ENCODE measurements at places on chromosomes 1 and 21.

- H3K27ac ChIP-seq: peak overlapping the region; percentile 57
- H3K4me1 ChIP-seq: peaks cover 45% of the 10 kb centered on the region
- no peaks in the 10 kb centered on the region for H3K27me3 ChIP-seq
- peaks cover 2% of the 10 kb centered on the region for H3K36me3 ChIP-seq
Observed at GRCh38 chr1:151837197-151837596, 2.4 kb downstream of the C2CD4D start.

DNA sequence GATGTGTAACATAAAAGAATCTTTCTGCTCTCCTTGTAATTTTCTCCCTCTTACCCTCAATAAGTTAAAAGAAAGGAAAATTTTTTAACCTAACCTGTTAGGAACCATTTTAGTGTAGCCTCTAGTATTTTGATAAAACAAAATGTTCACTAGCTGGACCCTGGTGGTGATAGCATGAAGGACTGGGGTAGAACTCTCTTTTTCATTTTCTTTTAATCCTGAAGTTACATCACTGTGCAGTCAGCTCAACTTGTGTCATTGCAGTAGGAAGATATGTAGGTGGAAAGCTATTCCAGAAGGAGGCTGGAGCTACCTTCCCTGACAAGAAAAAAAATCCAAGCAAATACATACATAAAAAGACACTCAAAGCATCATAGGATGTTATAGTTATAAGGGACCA lies 39.3 kb downstream of the NFIA start:
- no peaks in the 10 kb centered on the region for H3K4me1 ChIP-seq
- H3K27me3 ChIP-seq: no peaks in the 10 kb centered on the region
- no peak for DNase-seq
- H3K4me3 ChIP-seq: no peak overlapping the region
- H3K36me3 ChIP-seq: no peaks in the 10 kb centered on the region
- no peak overlapping the region for H3K27ac ChIP-seq

DNA sequence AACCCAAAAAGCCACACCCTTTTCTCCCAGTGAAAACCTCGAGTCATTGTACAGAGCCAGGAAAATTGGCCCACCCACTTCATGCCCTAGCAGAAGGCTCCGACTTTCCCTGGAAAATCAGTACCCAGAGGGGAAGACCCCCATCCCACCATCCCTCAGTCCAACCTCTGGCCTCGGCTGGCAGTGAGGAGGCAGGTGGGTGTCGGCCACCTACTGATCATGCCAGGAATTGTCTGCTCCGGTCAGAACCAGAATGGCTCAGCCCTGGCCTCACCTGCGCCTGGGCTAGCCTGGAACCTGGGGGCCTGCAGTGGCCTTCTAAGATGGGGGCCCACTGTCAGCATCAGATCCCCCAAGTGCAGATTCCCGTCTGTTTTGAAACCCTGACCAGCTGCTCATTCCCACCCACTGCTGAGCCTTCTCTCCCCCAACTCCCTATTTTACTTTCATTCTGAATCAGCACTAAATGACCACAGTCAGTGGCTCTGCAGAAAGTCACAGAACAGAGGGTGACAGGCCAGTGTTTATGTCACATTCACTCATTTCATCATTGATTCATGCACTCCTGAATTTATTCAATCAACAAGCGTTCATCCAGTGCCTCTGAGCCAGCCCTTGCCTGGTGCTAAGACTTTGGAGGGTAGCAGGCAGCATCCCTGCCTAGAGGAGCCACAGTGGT lies 3.0 kb upstream of the S100A9 start:
- peaks cover 18% of the 10 kb centered on the region for H3K4me1 ChIP-seq
- DNase-seq: no peak
- H3K36me3 ChIP-seq: no peaks in the 10 kb centered on the region
- no peak overlapping the region for H3K4me3 ChIP-seq

DNA sequence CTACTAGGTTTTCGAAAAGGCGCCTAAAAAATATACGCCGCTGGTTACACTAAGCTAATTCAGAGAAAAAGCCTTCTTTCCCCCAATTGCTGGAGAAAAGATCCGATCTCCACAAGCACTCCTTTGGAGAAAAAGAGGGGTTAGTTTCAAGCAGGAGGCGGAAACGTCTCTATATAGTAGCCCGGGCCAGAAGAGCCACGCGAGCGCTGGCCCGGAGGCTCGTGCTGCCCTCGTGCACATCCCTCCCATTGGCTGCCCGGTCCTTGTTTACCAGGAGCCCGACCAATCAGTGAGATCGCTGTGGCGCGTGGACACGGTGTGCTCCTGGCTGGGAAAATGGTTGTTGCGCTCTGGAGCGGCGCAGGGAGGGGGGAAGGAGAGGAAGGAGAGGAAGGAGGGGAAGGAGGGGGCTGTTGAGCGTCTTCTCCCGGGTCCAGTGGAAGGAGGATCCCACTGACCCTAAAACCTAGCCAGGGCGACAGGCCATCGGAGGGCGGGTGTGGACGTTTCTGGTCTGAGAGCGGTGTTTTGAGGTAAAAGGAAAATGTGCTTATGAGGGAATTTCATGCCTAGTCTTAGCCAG lies at the start of gene TXNIP:
Gene TXNIP (minus strand): TSS at position 147 of the 583 bp plus-strand sequence. CDS start 313 bp downstream, outside the sequence.
- peak within 1 kb of the TSS; percentile 97 for H3K27ac ChIP-seq
- H3K36me3 ChIP-seq: peaks cover 41% of the 10 kb centered on the region
- peak; percentile 97 for DNase-seq
- peaks cover 61% of the 10 kb centered on the region for H3K4me1 ChIP-seq
- H3K27me3 ChIP-seq: no peaks in the 10 kb centered on the region

DNA sequence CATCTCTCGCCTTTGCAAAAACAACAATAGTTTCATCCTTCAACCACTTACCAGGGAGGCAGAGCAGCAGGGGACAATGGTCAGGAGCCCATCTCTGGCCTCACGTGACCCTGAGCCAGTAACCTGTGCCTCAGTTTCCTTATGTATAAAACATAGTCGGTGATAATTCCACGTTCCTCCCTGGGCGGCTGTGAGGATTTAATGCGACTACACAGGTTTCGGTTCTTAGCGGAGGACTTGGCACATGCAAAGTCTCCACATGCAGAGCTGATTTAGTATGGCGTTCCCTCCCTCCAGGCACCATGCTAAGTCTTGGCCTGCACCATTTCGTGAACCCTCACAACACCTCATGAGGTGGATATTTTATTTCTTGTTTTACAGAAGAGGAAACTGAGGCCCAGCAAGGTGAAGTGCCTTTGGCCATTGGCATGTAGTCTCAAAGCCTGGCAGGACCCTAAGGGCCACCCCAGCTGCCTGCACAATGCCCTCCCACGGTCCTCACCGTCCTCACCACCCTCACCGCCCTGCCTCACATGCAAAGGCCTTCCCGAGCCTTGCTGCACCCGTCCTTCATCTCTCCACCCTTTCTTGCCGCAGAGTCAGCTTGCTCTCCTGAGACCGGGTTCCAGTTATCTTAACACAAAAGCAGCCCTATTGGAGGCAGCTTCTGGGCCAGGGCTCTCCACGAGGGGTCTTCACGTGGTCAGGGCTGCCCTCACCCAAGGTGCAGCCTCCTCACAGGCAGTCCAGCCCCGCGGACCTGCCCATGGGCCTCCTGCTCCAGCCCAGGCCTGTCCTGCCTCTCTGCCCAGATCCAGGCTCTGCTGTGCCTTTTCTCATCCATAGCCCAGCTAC lies 48.9 kb downstream of the SYF2 start:
- no peaks in the 10 kb centered on the region for H3K36me3 ChIP-seq
- no peak overlapping the region for H3K4me3 ChIP-seq
- H3K27ac ChIP-seq: no peak overlapping the region
- no peak for DNase-seq
- no peaks in the 10 kb centered on the region for H3K27me3 ChIP-seq
- no peaks in the 10 kb centered on the region for H3K4me1 ChIP-seq

GRCh38 chr1:239955431-239955830 lies 136.3 kb upstream of the FMN2 start:
- no peak for DNase-seq
- H3K4me1 ChIP-seq: no peaks in the 10 kb centered on the region
- H3K27me3 ChIP-seq: no peaks in the 10 kb centered on the region
- H3K27ac ChIP-seq: no peak overlapping the region

DNA sequence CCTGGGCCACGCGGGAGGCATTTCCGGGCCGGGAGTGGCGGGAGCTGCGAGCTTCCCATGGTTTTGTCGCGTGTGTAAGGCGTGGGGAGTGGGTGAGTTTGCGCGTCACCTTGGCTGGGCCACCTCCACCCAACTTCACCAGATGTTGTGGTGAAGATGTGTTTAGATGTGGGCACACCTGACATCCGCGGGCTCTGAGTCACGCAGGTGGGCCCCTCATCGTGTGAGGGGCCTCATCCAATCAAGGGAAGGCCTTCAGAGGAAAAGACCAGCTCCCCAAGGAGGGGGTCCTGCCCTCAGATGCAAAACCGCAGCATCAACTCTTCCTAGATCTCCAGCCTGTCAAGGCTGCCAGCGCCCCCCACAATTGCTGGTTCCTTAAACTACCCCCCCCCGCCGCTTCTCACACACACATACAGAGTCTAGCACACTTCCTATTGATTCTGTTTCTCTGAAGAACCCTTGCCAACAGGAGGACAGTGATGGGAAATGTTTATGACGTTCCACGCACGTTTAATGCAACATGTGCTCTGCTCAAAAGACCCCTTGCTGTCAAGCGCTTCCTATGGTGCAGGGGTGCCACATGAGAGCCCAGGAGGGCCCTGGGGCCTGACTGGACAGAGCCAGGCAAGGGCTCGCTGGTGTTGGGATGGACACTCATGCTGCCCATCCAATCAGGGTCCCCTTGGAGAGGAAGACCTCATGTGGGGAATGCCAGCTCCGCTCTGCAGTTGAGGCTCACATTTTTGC lies 11.9 kb downstream of the ACTRT2 start:
- peak; percentile 53 for DNase-seq
- no peaks in the 10 kb centered on the region for H3K27me3 ChIP-seq
- no peak overlapping the region for H3K4me3 ChIP-seq
- no peak overlapping the region for H3K27ac ChIP-seq
- H3K4me1 ChIP-seq: peaks cover 27% of the 10 kb centered on the region
- no peaks in the 10 kb centered on the region for H3K36me3 ChIP-seq

GRCh38 chr1:22611530-22611947 lies 24.9 kb upstream of the C1QA start:
- no peaks in the 10 kb centered on the region for H3K4me1 ChIP-seq
- peak; percentile 63 for DNase-seq
- H3K27me3 ChIP-seq: peaks cover 40% of the 10 kb centered on the region
- H3K27ac ChIP-seq: no peak overlapping the region
- H3K36me3 ChIP-seq: no peaks in the 10 kb centered on the region

GRCh38 chr1:84887261-84887934 lies 5.6 kb downstream of the LPAR3 start:
- H3K27me3 ChIP-seq: peaks cover 9% of the 10 kb centered on the region
- no peak for DNase-seq
- H3K4me1 ChIP-seq: peaks cover 10% of the 10 kb centered on the region
- no peak overlapping the region for H3K27ac ChIP-seq
- H3K36me3 ChIP-seq: no peaks in the 10 kb centered on the region

GRCh38 chr1:185408700-185409270 lies 91.7 kb upstream of the IVNS1ABP start:
- H3K27me3 ChIP-seq: no peaks in the 10 kb centered on the region
- H3K4me3 ChIP-seq: no peak overlapping the region

GRCh38 chr1:92483610-92484471 lies 2.9 kb downstream of the GFI1 start:
- H3K27ac ChIP-seq: peak overlapping the region; percentile 93
- peaks cover 49% of the 10 kb centered on the region for H3K36me3 ChIP-seq

DNA sequence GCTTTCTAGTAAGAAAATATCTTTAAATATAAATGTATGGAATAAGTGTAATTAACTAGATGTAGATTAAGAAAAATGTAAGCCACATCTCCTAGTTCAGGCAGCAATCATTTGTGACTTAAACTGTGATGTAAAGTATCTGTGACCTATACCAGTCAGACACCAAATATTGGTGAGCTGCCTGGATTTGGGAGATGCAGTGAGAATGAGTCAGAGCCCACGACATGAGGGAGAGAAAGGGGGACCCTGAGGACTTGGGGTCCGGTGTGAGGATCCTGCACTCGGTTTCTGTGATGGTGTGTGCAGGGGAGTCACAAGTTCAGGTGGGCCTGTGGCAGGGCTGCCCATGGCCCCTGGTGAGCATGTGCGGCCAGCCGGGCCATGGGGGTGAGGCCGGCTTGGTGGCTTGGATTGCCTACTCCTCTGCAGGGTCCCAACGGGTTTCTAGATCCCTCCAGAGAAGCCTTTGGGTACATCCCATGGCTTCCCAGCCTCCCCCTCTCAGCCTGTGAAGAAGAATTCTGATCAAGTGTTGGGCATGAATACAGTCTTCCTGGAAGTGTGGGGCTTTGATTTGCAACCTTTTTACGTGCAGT lies 19.0 kb upstream of the ABCG1 start:
- H3K27me3 ChIP-seq: no peaks in the 10 kb centered on the region
- H3K36me3 ChIP-seq: no peaks in the 10 kb centered on the region
- H3K27ac ChIP-seq: no peak overlapping the region
- peaks cover 49% of the 10 kb centered on the region for H3K4me1 ChIP-seq

- peaks cover 16% of the 10 kb centered on the region for H3K36me3 ChIP-seq
- no peaks in the 10 kb centered on the region for H3K4me1 ChIP-seq
- H3K27me3 ChIP-seq: no peaks in the 10 kb centered on the region
Observed at GRCh38 chr1:42747125-42747524, 7.1 kb upstream of the CLDN19 start.

GRCh38 chr1:156241311-156241811 lies 623 bp upstream of the BGLAP start:
- no peaks in the 10 kb centered on the region for H3K27me3 ChIP-seq
- H3K27ac ChIP-seq: no peak overlapping the region
- H3K4me3 ChIP-seq: no peak overlapping the region
- no peak for DNase-seq
- H3K36me3 ChIP-seq: peaks cover 18% of the 10 kb centered on the region

DNA sequence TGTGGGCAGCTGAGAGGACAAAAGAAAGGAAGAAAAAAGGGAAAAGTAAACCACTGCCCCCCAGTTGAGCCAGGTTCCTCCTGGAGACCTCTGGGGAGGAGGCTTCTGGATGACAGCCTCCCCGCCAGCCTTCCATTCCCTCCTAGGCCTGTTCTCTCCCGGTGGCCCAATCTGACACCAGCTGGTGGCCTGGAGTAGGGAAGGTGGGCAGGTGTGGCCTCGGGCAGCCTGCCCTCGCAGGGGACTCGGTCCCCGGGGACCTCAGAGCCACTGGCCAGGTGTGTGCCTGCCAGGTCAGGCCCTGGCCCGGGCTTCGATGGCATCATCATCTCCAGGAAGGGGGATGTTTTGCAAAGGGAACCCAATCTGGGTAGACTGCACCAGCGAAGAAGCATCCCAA lies 159.0 kb downstream of the CASZ1 start:
- DNase-seq: no peak
- no peaks in the 10 kb centered on the region for H3K36me3 ChIP-seq
- no peak overlapping the region for H3K27ac ChIP-seq
- no peak overlapping the region for H3K4me3 ChIP-seq

DNA sequence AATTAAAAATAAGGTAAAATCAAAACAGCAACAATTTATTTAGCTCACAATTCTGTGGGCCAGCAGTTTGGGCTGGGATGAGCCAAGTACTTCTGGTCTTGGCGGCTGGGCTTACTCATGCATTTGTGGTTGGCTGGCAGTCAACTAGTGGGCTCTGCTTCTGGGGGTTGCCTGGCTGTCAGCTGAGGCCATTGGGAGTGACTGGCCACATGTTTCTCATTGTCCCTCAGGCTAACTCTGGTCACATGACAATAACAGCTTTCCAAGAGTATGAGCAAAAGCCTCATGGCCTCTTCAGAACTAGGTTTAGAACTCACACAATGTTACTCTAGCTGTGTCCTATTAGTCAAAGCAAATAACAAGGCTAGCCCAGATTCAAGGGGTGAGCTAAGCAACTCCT lies 15.6 kb upstream of the CHIA start:
- peak overlapping the region; percentile 32 for H3K27ac ChIP-seq
- peaks cover 22% of the 10 kb centered on the region for H3K27me3 ChIP-seq
- peak; percentile 46 for DNase-seq
- peaks cover 47% of the 10 kb centered on the region for H3K4me1 ChIP-seq
